ENCODE measurements at places on chromosomes 3 and 15. TPM values are rescaled to one million over a fixed set of nuclear protein-coding genes. Genes with fewer than 3 reads are reported as not detected.

Gene GOLGA8R
- not detected for total RNA-seq

DNA sequence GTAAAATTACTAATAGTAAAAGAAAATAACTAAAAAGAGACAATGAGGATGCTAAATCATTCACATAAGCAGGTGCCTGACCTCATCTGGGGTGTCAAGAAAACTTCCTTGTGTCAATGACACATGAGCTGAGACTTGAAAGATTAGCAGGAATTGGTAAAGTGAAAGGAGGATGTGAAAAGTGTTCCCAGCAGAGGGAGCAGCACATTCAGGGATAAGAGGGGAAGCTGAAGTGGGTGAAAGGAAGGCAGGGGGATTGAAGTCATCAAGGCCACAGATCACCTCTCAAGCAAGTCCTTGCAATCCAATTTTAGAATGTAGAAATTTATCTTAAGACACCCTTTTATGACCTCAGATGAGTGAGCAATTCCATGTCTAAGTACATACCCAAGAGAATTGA, 60.2 kb upstream of the ACP3 start:
- H3K4me1 ChIP-seq: no peaks in the 10 kb centered on the region
- no peak overlapping the region for H3K27ac ChIP-seq
- H3K27me3 ChIP-seq: no peaks in the 10 kb centered on the region
- no peak overlapping the region for H3K4me3 ChIP-seq
- no peak for DNase-seq
- H3K36me3 ChIP-seq: no peaks in the 10 kb centered on the region

GRCh38 chr3:194573680-194574437, 59.4 kb downstream of the TMEM44 start:
- DNase-seq: peak; percentile 77
- H3K27ac ChIP-seq: peak overlapping the region; percentile 94
- peaks cover 8% of the 10 kb centered on the region for H3K4me1 ChIP-seq
- no peaks in the 10 kb centered on the region for H3K36me3 ChIP-seq
- H3K4me3 ChIP-seq: no peak overlapping the region

DNA sequence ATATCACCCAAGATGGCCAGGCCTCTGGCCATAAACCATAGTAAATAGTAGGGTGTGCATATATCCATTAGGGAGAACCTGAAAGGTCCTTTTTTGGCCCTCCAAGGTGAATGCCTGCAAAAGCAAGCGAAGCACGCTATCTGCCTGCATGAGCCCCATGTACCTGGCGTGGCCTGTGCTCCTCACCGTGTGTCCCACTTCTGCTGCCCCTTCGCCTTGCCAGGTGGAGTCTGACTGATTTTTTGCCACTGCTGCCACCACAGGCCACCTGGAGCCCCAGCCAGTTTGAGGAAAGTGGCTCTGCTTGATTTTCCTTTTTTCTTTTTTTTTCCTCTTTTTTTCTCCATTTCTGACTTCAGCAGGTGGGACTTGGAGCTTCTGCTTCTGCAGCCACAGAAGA, 139.7 kb downstream of the SNRPN start:
- H3K4me1 ChIP-seq: no peaks in the 10 kb centered on the region
- DNase-seq: no peak
- no peak overlapping the region for H3K4me3 ChIP-seq
- H3K36me3 ChIP-seq: peaks cover 96% of the 10 kb centered on the region

- H3K27ac ChIP-seq: no peak overlapping the region
- DNase-seq: no peak
- H3K27me3 ChIP-seq: no peaks in the 10 kb centered on the region
- H3K4me3 ChIP-seq: no peak overlapping the region
Observed at GRCh38 chr15:67575039-67575502, 32.6 kb downstream of the MAP2K5 start.
